Stimulated activated CD4-positive, alpha-beta T cell treated with anti-CD3 and anti-CD28 coated beads, Interleukin-12 subunit alpha, Interleukin-12 subunit beta, amount 100 ng/mL, for 24 hours (primary cell): ENCODE measurements at places on chromosomes 7 and 10.
A peak's percentile ranks its signal among the peaks of the same experiment; 100 is the strongest.

DNA sequence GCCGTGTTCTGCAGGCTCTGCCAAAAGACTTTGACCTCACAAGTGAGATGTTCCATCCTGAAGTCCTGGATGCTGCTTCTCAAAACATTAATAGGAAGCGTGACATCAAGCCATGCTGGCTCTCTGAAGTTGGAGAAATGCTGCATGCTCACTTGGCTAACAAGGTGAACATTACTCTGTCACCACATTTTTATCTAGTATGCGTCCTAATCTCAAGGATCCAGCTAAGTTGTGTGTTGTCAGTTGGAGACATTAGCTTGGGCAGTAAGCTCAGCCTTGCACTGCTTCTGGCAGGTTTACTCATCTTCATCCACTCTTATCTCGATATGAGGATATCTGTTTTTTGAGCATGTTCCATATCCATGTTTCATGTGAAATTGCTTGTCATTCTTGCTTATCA, 165.2 kb downstream of the SDK1 start:
- no peak for DNase-seq

- no peak for DNase-seq
Observed at GRCh38 chr10:95253007-95253406, 37.8 kb downstream of the PDLIM1 start.

- no peak for DNase-seq
Observed at GRCh38 chr10:49512121-49512809, 26.7 kb downstream of the ERCC6 start.

DNA sequence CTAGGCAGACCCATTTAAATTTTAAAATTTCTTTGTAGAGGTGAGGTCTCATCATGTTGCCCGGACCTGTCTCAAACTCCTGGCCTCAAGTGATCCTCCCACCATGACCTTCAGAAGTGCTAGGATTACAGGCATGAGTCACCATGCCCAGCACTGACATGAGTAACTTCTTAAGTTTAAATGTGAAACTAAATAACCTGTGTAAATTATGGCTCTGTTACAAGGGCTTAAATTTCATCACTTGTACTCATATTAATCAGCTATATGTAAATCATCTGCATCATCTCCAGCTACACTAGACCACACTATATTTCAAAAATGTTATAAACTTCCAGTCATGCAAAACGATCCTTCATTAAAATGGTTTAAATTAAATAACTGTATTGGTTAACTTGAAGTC, 56.1 kb downstream of the ATAD1 start:
- peak; percentile 9 for DNase-seq

DNA sequence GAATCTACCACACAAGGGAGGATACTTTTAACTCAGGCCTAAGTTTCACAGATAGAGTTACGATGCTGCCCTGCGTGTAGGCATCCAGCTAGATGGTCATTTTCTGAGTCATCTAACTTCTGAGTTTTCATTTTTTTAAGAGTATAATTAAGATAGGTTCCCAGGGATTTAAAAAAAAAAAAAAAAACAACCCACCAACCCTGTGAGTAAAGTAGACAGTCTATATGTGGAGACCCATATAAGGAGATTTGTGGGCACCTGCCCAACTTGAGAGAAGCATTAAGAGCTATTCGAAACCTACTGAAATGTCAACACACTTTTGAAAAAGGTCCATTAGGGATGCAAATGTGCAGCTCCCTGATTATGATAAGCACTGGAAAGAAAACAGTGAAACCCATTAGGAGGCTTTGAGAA, 257.3 kb downstream of the TRIL start:
- DNase-seq: no peak

DNA sequence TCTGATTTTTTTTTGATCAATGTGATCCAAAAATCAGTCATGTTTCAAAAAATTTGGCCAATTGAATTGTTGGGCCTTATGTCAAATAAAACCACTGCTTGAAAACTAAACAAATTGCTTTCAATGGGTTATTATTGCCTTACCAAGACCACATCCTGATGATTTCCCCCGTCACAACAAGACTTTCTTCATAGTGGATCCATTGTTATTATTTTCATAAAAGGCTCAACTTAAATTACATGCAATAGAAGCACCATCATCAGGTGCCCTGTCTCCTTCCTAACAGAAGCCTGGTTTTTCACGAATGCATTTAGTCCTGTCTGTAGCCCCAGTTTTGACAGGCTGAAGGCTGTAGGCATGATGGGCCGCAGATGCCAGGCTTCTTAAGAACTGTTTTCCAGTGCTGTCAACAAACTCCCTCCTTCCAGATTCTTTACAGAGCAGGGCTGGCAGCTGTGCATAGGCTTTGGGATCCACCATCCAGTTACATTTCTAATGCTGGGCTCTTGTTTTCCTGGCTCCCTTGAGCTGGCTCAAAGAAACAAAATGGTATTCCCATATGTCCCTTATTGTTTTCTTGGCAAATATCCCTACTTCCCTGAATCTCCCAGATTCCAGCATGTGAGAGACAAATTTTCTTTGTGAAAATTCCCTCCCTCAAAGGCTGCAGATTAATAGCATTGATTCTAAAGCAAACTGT, 302.0 kb downstream of the TWIST1 start:
- no peak for DNase-seq

- no peak for DNase-seq
Observed at GRCh38 chr10:104035194-104036068, 50.2 kb downstream of the COL17A1 start.

- no peak for DNase-seq
Observed at GRCh38 chr10:114412907-114413797, 8.8 kb upstream of the AFAP1L2 start.

DNA sequence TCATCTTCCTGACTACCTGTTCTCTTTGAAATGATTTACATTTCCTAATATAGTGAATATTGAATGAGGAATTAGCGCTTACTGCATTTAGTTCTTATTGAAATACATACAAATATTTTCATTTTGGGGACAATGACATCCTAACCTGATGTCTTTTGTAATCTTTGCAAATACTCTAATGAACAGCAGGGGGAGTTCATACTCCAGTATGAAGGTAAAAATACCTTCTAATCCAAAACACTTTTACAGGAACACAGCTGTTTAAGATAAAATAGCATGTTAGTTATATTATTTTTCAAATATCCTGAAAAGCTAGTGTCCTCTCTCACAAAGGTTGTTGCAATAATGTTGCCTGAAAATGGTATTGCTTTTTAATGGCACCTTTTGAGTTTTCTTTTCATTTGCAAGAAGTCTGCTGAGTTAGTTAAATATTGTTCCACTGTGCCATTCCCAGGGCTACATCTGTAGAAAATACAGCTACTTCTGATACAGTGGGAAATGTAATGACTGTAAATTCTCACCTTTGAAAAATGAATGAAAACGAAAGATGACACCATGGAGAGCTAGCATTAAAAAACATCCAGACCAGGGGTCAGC, 400.0 kb downstream of the PHF14 start:
- DNase-seq: no peak
